Stimulated activated CD8-positive, alpha-beta memory T cell treated with anti-CD3 and anti-CD28 coated beads, Interleukin-2, amount 100 ng/mL, for 48 hours (primary cell): ENCODE measurements at places on chromosomes 11 and 22.

- no peak for DNase-seq
Measured at GRCh38 chr11:125943661-125944349, 2.0 kb upstream of the VSIG10L2 start.

- DNase-seq: no peak
Measured at GRCh38 chr11:102276362-102276761, 40.9 kb upstream of the BIRC3 start.

GRCh38 chr11:72102162-72102561 is 935 bp downstream of the LAMTOR1 start:
- DNase-seq: no peak

DNA sequence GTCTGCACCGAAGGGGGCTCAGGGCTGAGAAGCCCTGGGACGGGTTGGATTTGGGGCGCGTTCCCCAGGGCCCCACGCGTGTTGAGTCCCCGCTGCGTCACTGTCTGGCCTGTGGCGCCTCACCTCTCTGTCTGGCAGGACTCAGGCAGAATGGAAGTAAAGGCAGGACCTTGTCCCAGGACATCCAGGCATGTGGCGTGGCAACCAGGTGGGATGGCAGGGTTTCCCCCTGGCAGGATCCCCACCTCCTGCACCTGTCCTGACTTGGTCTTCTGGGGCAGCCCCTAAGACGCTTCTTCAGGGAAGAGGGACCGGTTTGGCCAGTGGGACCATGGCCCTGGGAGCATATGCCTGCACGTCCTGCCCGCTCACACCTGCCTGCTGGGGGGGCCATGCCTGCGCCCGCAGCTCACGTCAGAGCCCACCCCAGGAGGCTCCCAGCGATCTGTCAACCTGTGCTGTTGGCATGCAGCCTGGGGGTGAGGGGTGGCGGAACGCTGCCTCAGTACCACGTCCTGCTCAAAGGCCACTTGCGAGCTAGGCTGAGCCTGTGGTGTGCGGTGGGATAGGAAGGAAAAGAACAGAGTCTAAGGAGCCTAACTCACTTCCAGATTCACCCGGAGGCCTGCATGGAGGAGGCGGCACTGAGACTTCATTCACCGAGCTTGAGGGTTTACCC is 72.7 kb downstream of the KCNQ1 start:
- no peak for DNase-seq

- no peak for DNase-seq
Measured at GRCh38 chr11:13881226-13881905, 81.2 kb upstream of the SPON1 start.

GRCh38 chr11:118353084-118353710 is 6.2 kb upstream of the UBE4A start:
- DNase-seq: no peak

- no peak for DNase-seq
Measured at GRCh38 chr11:3880724-3881123, 25.3 kb downstream of the STIM1 start.

GRCh38 chr22:37166675-37167066 is 17.0 kb upstream of the IL2RB start:
- DNase-seq: peak; percentile 84

DNA sequence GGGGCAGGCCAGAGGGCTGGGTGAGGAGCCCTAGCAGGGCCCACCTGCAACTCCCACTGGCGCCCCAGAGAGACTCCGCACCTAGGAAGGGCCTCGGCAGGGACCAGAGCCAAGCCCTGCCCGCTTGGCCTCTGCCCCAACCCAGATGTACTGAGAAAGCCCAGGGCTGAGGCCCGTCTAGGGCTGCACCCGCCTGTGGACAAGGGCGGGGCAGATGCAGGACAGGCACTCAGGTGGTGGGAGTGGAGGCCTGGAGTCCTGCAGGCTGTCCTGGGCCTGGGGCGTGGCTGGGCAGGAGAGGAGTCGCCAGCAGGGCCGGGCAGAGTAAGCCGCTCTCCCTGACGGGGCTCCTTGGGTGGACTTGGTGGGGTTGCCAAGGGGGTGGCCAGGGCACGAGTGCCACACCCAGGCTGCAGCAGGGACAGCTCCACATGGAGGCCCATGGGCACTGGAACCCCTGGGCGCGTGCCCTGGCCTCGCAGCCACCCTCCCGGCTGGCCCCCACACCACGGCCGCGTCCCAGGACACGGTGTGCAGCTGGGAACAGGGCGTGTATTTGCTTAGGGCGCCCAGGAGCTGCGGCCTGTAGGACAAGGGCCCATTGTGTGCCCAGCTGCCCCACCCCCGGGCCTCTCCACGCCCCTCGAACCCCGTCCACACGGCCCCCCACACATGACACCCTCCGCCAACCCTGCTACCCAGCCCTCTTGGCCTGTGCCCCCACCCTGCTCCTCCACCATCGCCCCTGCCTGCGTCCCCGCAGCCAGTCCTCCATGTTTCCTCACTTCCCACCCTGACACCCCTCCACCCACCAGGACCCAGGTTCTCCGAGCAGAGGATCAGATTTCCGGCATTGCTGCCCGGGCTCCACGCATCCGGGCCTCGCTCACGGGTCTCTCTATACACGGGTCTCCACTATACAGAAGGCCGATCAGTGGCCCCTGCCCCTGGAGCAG is 11.3 kb upstream of the PIM3 start:
- no peak for DNase-seq

DNA sequence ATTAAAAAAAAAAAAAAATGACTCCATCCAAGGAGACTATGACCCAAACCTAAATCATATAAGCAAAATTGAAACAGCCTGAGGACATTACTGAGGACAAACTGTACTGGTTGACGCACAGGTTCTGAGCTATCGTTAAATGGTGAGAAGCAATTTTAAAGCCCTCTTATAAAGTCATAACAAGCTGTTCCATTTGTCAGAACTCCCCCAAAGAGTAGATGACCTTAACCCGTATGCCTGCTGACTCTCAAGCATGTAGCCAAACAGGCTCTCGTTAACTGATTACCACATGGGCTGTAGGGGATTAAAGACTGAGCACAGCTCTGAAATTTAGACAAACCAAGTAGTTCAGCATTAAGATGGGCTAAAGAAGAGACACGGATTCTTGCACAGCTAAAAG is 2.2 kb downstream of the CRYAB start:
- no peak for DNase-seq

DNA sequence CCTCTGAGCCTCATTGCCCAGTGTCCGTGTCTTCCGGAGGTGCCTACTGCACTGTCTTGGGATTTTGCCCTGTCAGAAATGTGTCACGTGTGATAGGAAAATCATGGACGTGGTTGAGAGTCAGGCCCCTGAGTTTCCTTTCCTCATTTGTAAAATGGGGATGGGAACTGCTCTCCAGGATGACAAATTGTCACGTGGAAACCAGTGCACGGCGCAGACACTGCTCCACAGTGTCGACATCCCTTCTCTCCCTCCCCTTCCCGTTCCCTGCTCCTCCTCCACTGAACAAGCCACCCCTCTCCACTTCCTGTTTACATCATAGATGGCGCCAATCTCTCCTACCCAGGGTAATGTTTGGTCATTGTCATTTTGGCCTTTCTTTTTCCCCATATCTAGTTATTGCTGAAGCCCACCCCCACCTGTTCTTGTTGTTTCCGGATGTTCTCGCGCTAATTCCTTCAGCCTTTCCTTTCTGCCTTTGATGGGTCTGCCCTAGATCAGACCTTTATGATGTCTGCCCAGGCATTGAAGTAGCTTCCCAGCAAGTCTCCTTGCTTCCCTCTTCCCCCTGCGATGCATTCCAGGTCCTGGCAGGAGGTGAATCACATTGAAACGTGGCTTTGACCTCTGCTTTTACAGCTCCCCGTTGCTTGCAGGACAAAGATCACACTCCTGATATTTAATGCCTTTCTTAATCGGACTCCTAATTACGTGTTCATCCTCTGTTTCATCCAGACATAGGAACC is 91.8 kb downstream of the TBC1D22A start:
- DNase-seq: no peak

GRCh38 chr11:36037031-36037430 is 93.2 kb downstream of the LDLRAD3 start:
- no peak for DNase-seq

DNA sequence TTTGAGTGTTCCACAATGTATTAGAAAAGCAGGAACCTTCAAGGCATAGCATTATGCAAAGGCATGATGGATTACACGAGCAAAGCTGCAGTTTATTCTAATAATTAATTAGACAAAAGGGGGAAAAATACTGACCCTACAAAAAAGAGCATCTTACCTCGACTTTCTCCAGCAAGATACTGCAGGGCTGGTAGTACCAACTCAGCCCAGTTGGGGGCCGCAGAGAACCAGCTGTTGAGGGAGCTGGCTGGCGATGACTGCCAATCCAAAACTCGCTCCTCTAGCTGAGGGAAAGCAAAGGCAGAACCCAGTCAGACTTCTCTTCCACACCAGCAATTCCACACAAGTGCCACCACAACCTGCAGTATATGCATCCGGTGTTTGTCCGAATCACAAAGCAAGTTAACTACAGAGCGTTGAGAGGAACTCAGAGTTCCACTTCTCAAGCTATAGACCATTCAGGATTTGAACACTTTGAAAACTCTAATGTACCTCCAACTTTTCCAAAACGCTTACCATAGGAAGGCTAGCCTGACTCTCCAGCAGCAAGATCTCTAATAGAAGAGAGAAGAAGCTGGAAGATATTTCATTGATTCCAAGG is 13.7 kb downstream of the NFRKB start:
- DNase-seq: peak; percentile 32

GRCh38 chr11:1368216-1368615 is 21.5 kb upstream of the BRSK2 start:
- no peak for DNase-seq

DNA sequence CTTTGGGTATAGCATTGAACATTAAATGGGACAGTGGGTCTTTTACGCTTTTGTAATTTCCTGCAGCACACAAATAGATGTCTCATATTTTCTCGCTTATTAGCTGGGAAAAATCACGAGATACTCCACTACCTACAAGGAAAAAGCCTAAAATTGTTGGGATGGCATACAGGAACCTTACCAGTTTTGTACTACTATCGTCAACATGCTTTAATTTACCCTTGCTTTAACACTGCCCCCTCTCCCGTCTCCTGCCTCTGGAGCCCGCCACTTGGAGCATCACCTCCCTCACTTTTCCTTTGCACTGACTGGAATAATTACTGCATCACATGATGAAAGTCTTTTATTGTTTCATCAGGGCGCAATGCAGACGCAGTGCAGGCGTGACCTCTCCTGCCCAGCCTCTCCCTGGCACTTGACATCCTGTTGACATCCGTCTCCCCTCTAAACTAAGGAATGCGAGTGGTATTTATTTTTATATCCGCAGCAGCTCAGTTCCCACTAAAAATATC is 1.0 kb upstream of the FNBP4 start:
- DNase-seq: no peak

- no peak for DNase-seq
Measured at GRCh38 chr11:44973632-44974401, 23.1 kb upstream of the TP53I11 start.

DNA sequence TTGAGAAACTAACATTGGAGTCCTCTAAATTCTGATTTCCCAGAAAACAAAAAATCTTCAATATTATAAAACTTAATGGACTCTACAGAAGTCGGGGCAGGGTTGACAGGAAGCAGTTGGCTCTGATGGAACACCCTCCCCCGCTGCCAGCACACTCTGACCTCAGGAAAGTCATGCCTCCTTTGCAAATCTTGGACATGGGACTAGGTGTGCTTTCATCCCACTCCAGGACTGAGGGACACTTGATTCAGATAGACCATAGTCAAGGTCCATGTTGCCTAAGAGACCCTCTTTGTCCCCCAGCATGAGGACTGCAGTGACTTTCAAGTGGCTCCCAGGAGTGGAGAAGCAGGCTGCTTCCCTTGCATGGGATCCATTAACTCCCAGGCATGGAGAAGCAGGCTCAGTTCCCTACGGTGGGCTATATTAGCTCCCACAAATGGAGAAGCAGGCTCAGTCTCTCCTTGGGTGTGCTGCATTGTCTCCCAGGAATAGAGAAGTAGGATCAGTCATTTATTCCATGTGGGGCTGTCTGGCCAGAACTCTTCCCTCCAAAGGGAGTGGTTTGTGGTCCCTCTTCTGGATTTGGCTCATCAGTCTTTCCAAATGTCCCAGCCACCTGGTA is 38.3 kb downstream of the C22orf31 start:
- no peak for DNase-seq

DNA sequence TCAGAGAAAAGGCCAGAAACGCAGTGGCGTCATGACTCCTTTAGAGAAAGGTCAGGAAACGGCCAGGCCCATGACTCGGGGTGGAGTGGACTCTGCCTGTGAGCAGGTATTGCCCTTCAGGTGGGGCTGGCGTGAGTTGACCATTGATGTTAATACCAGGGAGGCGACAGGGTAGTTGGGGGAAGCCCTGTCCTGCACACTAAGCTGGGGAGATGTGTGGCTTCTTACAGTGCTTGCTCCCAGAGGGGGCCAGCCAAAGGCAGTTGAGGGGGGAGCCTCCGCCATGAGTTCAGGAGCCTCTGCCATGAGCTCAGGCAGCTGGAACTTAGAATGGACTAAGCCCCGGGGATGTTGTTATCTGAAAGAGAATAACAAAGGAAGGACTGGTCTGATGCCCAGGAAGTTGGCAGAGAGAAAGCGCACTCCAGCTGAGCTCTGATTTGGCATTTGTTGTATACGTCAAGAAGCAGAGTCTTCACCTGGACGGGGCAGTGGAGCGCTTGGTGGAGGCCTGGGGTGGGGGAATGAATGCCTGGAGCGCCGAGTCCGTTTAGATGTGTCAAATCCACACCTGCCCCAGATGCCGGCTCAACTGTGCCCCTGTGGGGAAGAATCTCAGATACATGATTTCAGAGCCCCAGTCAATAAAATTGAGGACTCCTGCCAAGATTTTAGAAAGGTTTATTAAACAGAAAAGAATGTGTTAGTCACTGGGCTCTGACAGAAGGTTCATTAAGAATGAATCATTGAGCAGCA is 222.5 kb downstream of the TBC1D22A start:
- no peak for DNase-seq

- no peak for DNase-seq
Measured at GRCh38 chr11:4211991-4212390, 117.4 kb downstream of the RRM1 start.

GRCh38 chr11:133951327-133952198 is 5.2 kb downstream of the IGSF9B start:
- no peak for DNase-seq

GRCh38 chr11:96748639-96749370 is 359.0 kb downstream of the JRKL start:
- DNase-seq: no peak

DNA sequence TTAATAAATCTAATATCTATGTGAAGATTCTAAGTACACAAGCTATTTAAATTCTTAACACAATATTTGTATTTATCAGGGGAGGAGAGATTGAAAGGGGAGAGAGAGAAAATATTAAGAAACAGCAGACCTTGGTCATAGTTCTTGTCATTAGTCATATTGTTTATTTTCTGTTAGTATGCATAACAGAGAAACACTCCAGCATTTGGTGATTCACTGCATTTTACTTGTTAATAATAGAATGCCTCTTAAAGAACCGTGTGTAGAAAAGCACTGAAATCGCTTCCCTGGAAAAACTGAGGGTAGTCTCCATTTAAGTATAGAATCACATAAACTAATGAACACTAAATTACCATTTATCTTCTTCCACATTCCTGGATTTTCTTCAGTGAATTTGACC is 122.7 kb upstream of the TRPC6 start:
- DNase-seq: no peak

GRCh38 chr11:77244277-77245027 is 57.0 kb downstream of the GDPD4 start:
- no peak for DNase-seq

GRCh38 chr11:121211626-121212025 is 80.9 kb upstream of the SC5D start:
- no peak for DNase-seq
